Left colon (tissue), 2 donors: ENCODE measurements at places on chromosomes 2 and 18. TPM values are rescaled to one million over a fixed set of nuclear protein-coding genes. Genes with fewer than 3 reads are reported as not detected.

CDH20 gene
- not detected for total RNA-seq

CAPN14 gene
- total RNA-seq: 0.09 TPM

- no peak for DNase-seq
Measured at GRCh38 chr2:2635025-2635528, 304.0 kb upstream of the MYT1L start.

- peak; percentile 66 for DNase-seq
Measured at GRCh38 chr2:30165050-30165520, 18.3 kb downstream of the YPEL5 start.

DNA sequence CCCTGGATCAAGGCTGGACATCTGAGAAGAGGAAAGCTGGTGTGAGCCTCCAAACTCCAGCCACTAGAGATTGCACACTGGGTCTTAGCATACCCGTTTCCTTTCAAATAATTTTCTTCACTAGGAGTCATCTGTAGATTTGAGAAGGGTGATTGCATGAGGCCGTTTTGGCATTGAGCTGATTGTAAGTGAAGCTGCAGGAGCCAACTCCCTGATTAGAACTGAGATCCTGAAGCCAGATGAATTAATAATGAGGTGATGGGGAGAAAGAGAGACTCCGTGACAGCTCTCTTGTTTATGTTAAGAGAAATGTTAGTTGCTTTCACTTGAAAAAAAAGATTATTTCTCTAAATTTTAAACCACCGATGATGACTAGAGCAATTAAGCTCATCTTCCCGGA, 268.4 kb upstream of the THSD7B start:
- DNase-seq: no peak
